ENCODE measurements at places on chromosomes 1 and 21.

GRCh38 chr21:43727519-43728153 lies 8.7 kb downstream of the PDXK start:
- DNase-seq: no peak

DNA sequence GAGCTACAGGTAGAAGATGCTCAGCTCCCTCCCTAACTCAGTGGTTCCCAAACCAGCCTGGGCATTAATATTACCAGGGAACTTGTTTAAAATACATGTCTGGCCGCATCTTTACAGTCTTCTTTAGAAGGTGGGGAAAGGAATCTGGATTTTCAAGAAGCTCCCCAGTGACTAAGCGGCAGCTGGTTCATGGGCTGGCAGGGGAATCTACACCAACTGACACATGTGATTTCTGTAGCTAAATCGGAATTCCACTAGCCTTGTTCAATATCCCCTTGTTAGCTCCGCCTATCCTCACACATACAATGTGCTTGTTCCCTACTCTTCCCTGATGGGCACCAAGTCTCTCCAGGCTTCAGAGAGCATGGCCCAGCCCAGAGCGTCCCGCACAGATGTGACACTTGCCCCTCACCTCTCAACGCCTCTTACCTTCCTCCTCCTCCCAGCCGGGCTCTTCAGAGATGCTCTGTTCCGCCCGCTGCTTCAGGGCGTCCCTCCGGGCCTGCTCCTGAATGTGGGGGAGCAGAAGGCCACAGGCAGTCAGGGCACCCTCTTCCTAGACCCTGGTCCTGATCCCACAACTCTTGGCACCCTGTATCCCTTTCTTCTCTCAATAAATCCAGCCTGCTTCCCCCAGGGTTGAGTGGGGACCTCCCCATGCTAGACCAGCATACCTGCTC lies 15.3 kb downstream of the TSSK3 start:
- DNase-seq: no peak

GRCh38 chr1:42480921-42481320 lies 17.8 kb downstream of the CCDC30 start:
- no peak for DNase-seq

DNA sequence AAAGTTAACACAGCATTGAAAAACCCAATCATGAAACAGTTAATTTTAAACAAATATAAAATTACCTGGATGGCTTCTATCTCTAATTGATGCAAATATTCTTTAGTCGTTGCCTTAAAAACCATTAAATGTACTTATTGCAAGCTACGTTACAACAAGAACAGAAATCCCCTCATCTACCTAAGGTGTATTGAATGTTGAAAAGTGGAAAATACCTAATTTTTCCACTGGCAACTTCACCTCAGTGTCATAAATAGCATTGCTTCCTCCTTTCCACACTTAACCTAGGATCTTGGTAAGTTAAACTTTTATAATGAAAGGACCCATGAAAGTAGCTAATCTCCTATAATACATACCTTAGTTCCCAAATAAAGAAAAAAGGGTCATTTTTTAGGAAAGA lies 5.4 kb downstream of the GADD45A start:
- no peak for DNase-seq

DNA sequence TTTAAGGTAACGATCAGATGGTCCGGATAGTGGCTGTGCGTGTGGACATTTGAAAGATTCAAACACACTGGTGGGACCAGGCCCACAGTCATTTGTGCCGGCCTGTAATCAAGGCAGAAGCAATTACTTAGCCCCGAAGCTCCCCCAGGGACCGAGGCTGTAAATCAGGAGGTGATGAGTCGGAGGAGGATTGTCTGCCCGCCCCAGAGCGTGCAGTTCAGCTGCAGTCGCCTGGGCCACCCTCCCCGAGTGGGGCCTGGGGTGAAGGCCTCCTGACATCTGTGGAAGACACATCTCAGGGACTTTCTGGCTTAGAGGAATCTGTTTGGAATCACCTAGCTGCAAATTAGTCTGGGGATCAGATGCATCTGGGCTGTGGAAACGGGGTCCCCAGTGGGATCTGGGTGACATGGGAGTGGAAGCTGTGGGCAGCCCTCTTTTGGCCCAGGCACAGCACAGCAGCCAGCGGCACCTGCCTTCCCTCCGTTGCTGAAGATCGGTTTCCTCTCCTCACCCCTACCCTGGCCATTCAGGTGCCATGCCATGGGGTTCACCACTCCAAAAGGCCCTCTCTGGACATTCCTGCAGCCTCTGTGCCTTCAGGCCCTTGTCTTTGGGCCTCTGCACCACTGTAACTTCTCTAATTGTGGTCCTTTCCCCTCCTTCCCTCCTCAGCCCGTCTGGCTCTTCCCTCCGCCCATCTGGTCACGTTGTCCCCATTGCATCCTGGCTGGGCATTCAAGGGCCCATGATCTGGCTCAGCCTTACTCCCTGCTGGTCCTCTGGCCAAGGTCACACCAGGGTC lies 25.7 kb downstream of the LHX4 start:
- no peak for DNase-seq

GRCh38 chr1:65310078-65310587 lies 790 bp downstream of the DNAJC6 start:
- DNase-seq: no peak

DNA sequence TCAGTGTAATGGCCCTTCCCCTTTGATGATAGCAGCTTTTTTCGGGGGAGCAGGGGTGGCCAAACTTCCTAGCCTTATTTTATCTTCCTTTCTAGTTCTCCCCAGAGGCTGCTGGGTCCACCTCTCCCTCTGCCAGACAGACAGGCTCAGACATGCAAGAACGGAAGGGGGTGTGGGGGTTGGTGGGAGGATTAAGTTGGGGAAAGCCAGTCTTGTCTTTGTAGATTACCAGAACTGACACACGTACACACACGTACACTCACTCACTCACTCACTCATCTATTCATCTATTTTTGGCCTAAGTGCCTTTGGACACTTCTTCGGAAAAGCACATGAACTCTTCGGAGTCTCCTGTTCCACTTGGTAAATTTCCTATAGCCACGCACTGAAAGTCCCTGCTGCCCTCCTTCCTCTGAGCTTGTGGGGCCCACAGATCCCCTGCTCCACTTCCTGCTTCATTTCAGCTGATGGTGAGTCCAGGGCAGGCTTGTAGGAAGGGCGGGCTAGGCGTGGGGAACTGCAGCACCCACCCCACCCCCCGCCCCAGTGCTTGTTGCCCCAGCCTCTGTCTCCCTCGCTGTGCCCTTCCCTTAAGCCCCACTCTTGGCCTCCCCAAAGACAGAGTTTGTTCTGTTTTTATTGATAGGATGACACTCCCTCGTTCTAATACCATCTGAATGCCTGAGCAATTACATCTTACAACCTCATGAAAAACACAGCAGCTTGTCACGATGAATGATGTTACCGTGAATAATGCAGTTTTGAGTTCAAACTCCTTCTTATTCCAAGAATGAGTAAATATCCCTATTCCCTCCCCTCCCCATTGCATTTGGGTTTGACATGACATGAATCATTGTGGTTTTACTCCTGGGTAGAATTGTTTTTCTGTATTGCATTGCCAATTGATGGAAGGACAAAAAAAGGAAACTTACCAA lies 60.7 kb upstream of the ATP5PO start:
- no peak for DNase-seq

GRCh38 chr1:224591326-224591725 lies 24.8 kb upstream of the CNIH3 start:
- DNase-seq: no peak

DNA sequence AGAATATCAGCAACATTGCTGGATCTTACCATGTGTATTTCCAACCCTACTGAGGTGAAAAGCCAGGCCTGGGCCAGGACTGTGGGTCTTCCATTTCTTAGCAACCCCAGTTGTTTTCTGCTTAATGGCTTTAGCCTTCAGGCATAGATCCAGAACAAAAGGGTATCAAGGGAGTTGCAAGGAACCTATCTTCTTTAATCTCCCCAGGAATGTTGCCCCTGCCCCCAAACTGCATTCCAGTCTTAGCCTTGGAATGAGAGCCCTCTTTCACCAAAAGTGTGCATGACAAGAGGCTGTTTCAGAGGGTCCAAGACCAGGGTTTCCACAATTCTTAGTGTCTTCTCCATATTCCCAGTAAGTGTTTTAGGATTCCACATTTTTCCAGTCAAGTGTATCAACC lies 87.9 kb upstream of the SOX13 start:
- DNase-seq: no peak

- DNase-seq: no peak
Measured at GRCh38 chr1:209800984-209801834, 4.7 kb downstream of the IRF6 start.

- DNase-seq: no peak
Measured at GRCh38 chr1:38037221-38037939, 9.2 kb downstream of the POU3F1 start.

DNA sequence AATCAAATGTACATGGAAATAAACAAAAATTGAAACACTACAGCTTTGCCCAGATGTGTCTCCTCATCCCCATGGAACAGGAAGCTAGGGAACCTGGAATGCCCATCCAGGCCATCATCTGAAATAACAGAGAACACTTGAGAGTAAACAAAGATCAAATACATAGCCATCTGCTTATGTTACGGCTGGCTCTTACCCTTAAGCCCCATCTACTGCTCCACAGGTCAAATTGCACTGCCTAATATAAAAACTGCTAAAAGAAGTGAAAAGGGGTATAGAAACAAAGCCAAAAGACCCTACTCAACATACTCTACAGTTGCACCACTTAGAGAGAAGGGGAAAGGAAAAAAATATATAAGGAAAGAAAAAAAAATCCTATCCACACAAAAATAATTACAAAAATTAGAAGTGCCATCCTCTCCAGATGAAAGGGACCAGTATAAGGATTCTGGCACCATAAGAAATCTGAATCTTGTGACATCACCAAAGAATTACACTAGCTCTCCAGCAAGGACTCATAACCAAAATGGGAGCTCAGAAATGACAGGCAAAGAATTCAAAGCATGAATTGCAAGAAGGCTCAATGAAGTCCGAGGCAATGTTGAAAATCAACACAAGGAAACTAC lies 26.9 kb downstream of the OR6Y1 start:
- no peak for DNase-seq

- no peak for DNase-seq
Measured at GRCh38 chr1:166089804-166090203, 77.0 kb downstream of the FAM78B start.

DNA sequence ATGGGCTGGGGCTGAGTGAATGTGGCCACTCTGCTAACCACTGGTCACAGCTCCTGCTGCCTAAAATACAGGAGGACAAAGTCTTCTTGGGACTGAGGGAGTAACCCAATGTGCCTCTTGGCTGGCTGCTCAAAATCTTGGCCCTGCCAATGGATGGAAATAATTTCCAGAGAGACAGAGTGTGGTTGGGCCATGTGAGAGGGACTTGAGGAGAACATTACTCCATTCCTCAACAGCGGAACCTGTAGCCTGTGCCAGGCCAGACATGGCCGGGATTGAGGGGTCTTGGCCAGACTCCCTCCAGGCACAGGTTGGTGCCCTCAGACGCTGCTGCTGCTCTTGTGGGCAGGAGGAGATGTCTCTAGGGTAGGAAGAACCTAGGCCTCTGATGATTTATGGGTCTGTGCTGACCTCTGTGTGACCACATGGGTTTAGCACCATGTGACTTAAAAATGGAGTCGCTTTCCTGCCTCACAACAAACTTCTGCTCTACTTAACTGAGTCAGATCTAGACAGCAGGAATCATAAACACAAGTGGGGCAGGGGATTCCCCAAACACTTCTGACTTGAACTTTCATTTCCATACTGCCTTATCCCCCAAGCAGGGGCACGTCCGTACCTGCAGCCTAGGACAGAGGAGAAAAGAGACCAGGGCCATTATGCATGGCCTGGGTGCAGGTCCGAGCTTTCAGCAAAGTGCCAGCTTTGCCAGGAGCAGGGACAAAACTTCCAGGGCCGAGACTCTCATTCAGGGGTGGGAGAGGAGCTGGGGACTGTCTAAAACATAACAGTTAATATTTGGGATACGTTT lies 79.2 kb downstream of the CD34 start:
- no peak for DNase-seq

- no peak for DNase-seq
Measured at GRCh38 chr1:36804669-36805314, 229.5 kb downstream of the GRIK3 start.

- DNase-seq: no peak
Measured at GRCh38 chr1:202157945-202158344, 2.5 kb downstream of the PTPN7 start.

DNA sequence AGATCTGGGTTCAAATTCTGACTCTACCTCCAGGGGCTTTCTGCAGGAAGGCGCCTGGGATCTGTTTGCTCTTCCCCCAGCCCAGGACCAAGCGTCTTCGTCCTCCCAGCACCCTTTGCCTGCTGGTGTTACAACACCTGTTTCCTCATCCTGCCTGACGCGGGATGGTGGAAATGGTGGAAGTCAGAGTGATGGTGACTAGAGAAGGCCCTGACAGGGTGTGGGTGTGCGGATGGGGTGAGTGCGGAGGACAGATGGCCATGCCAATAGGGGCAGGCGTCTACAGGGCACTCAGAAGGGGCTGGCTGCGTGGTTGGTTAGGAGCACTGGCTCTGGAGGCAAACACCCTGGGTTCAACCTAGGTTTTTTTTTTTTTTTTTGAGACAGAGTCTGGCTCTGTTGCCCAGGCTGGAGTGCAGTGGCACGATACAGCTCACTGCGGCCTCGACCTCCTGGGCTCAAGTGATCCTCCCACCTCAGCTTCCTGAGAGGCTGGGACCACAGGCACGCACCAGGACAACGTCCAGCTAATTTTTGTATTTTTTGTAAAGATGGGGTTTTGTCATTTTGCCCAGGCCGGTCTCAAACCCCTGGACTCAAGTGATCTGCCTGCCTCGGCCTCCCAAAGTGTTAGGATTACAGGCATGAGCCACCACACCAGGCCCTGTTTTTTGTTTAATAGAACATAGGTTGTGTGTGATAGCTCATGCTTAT lies 1.5 kb downstream of the THEMIS2 start:
- no peak for DNase-seq

DNA sequence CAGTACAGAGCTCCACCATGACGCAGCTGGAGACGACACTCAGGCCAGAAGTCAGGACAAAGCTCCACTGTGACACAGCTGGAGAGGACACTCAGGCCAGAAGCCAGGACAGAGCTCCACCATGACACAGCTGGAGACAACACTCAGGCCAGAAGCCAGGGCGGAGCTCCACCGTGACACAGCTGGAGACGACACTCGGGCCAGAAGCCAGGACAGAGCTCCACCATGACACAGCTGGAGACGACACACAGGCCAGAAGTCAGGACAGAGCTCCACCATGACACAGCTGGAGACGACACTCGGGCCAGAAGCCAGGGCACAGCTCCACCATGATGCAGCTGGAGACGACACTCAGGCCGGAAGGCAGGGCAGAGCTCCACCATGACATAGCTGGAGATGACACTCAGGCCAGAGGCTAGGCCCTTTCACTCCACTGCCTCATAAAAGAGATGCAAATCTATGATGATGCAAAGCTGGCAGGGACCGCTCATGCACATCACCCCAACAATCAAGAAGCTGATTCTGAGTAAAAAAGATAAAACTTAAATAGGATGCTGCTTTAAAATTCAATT lies 13.6 kb upstream of the OR2B11 start:
- DNase-seq: no peak

All from activated B cell treated with CpG ODN at 0.5 μM for 24 hours (primary cell).